Stimulated activated CD8-positive, alpha-beta memory T cell treated with anti-CD3 and anti-CD28 coated beads, Interleukin-2, amount 100 ng/mL, for 48 hours (primary cell): ENCODE measurements at places on chromosomes 13 and 19.

DNA sequence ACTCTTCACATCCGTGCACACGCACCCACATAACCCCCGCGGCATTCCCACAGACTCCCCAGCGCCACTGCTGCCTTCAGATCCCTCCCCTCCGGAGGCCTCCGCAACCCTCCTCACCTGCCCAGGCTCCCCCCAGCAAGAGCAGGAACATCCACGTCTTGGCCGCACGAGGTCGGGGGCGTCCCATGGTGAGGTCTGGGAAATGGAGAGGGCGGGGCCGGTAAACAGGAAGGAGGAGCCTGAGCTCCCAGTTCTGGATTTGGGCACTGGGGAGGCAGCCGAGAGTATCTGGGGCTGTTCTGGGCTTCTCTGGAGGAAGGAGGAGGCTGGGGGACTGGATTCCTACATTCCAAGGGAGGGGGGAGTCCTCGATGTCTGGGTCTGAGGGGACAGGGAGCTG lies 423 bp downstream of the KLK8 start:
- no peak for DNase-seq

DNA sequence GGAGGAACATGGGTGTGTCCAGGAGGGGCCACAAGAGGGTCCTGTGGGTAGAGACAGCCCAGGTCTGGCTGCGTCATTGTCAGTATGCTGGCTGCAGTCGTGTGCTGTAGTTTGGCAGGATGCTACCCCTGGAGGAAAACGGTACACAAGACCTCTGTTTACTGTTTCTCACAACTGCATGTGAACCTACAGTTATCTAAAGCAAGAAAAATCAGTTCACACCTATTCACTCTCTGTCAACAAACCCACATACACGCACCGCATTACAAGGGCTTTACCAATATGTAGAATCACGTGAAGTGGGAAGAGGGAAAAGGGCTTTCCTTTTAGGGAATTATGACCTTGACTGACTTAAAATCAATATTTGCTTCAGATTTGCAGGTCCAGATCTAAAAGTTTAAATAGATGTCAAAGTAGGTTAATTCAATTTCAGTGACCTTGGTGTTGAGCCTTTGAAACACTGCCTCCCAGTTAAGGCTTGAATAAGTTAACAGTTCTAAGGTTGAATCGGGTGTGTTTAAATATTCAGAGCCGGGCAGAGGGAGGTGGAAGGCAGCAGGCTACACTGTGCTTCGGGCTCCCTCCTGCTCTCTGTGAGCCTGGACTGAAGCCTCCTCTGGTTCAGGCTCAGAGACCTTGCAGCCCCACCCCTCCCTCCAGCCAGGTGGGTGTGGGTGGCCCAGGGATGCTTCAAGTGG lies 17.2 kb upstream of the MCF2L start:
- DNase-seq, result no peak

DNA sequence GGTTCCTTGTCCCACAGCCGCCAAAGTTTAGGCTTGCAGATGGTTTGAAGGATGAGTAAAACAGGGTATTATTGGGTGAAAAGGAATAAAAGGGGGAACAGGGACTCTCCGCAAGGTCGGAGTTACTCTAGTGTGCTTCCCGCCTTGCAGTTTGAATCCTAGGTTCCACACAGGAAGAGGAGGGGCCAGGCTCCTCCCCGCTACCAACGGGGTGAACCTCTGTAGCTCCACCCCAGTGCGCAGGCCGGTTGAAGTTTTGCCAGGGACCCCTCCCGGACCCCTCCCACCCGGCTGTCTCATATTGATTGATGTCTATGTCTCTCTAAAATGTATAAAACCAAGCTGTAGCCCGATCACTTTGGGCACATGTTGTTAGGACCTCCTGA lies 11.6 kb upstream of the GTF2F2 start:
- DNase-seq, result no peak

- no peak for DNase-seq
Observed at GRCh38 chr19:18875726-18876125, 20.2 kb downstream of the CERS1 start.

DNA sequence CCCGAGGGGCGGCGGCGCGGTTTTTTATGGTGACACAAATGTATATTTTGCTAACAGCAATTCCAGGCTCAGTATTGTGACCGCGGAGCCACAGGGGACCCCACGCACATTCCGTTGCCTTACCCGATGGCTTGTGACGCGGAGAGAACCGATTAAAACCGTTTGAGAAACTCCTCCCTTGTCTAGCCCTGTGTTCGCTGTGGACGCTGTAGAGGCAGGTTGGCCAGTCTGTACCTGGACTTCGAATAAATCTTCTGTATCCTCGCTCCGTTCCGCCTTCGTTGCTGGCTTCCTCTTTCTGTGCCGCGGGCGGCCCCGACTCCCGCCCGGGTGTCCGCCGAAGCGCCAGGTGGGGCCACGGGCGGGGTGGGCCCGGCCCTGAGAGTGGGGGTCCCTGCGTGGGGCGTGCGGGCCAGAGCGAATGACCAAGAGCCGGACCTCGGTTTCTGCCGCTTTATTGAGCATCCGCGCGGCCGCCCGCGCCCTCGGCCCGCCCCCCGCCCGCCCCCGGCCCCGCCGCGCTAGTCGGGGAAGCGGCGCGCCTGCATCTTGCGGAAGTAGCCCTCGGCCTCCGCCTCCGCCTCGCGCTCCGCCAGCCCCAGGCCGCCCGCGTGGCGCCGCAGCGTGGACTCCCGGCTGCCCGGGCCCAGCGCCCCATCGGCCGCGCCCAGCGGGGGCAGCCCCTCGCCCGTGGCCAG lies 9.6 kb downstream of the PLPPR3 start:
- DNase-seq, result no peak

DNA sequence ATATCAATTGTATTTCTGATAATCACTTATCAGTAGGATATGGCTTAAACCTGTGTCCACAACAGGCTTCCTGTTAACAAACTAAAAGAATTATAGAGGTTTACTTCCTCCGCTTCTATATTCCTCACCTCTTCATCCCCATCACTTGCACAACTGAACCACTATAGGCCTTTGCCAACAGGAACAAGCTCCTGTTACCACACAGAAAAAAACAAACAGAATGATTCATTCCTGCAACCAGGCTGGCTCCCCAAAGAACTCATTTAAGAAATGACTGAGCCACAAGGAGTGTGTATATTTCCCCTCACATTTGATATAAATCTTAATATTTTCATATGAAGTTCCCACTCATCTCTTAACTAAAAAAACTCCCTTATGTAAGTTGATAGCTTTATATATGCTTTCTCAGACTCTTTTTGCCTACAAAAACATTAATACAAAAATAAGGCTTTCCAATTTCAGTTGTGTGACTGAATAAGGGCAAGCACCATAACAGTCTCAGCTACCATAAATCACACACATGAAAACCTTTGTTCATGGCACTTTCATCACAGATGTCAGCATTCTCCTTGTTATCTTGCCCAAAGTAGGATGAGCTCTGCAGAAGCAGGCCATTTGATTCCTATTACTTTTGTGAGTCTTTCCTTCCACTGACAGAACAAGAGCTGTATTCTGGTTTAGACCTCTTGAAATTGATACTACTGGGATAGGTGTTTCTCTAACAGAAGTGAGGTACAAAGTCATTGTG lies 366.8 kb downstream of the SLITRK1 start:
- DNase-seq, result no peak

DNA sequence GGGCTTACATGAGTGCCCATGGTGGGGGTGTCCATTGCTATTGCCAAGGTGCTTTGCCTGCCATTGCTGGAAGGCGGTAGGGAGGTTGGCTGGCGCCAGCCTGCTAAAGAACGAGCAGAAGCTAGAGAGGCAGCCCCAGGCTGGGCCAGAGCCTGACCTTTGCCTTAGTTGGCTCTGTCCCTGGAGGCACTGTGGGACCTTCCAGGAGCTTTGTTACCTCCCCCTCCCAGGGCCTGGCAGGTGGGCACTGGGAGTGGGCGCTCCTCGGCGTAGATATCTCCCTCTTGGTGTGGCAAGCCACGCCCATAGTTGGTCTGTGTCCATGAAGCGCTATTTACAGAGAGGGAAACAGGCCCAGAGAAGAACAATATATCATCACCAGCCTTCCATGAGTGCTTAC lies 2.3 kb upstream of the SLC25A42 start:
- no peak for DNase-seq

GRCh38 chr13:24181991-24182702 lies 21.6 kb downstream of the SPATA13 start:
- no peak for DNase-seq

GRCh38 chr19:29568036-29569025 lies 37.8 kb upstream of the POP4 start:
- no peak for DNase-seq
